ENCODE measurements at places on chromosomes 6 and 20.

- peak; percentile 91 for DNase-seq
Measured at GRCh38 chr6:69449887-69450286, 346.9 kb downstream of the LMBRD1 start.

DNA sequence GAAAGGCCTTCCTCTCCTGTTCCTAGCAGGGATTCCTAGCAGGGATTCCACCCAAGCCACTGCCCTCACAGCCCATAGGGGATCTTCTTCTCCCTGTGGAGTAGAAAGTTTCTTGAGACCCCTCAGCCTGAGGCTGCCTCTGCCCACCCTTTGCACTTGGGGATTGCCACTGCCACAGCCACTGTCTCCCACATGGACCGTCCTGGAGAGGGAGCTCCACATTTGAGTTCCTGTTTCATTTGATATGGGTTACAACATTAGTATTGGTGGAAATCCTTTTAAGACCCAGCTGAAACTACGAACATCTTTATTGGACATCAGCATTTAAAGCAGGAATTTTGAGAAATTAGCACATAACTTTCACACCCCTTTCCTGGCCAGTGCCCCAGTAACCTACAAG, 25.6 kb downstream of the HLA-G start:
- DNase-seq: no peak

GRCh38 chr6:17869753-17870050, 117.7 kb downstream of the KIF13A start:
- no peak for DNase-seq

DNA sequence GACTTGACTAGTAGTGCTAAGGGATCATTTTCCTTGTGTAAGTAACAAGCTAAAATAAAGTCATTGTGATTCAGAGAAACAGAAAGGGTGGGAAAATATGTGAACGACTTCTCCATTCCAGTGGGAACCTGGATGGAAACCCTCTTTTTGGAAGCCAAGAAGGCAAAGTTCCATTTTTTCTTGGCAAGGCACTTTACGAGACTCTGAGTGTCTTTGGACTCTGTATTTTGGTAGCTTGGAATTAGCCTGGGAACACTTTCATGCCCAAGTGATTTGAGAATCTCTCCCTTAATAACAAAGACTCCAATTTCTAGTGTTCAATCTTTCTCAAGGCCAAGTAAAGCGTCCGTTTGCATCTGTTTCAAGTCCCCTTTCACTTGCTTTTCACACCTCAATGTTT, 100.5 kb upstream of the SASH1 start:
- DNase-seq: no peak

- DNase-seq: no peak
Measured at GRCh38 chr20:52191916-52192718, 538 bp upstream of the ZFP64 start.
